ENCODE measurements at places on chromosomes 1 and 21.
A peak's percentile ranks its signal among the peaks of the same experiment; 100 is the strongest.

DNA sequence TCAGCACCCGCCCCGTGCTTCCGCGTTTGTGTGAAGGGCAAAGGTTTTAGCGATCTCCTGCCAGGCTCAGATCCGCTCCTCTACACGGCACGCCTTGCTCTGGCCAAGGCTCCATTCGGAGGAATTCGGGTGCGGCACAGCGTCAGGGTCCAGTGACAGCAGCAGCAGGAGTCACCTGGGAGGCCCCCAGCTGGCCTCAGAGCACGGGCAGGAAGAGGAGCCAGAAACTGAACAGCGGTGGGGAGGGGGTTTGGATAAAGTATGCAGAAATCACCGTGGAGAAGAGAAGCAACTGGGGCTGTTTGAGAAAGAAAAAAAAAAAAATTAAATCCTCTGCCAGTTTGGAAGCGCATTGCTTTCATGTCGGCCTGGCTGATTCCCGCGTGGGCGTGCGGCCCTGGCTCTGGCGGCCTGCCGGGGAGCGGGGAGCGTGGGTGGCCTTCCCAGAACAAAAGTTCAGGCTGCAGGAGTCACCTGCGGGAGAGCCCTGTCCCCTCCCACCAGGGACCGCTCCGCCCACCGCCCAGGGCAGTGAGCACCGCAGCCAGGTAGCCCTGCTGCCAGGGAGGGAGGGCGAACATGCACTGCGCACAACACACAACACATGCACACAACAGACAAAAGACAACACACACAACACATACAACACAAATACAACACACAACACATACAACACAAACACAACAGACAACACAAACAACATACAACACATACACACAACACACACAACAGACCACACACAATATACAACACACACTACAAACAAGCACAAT lies 107.6 kb downstream of the ETS2 start:
- peak; percentile 77 for DNase-seq

DNA sequence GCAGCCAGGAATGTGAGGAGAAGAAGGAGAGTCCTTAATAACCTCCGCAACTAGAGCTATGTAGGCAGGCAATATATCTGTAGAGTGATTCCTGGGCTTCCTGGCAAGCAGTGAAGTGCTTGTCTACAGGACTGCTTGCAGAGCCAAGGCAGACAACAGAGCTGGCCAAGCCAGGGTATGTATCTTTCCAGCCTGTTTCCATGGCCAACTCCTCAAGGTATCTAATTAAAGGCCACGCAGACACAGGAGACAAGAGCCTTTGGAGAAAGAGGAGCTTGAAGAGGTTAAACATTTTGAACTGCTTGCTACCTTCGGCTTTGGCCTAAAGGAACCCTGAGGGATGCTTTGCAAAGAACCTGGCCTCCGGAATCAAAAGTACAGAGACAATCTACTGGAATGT lies 137.4 kb downstream of the PIGK start:
- DNase-seq, result no peak

DNA sequence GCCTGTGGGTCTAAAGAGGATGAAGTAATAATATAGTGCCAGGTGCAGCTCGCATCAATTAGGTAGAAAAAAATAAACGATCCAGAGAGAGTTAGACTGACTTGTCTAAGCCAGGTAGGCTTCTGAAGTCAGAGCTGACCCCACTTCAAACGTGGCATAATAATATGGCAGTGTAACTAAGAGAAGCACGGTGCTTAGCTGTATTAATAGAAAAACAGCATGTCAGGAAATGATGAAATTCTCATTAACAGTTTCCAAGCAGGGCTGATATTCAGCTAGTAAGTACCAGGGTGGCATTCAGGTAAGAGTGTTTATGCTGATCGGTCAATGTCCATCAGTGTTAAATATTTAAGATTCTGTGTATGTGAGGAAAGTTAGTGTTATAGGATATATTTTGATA lies 145.8 kb upstream of the SAMSN1 start:
- DNase-seq, result no peak

- no peak for DNase-seq
Measured at GRCh38 chr21:30271156-30271555, 11.6 kb downstream of the KRTAP24-1 start.

DNA sequence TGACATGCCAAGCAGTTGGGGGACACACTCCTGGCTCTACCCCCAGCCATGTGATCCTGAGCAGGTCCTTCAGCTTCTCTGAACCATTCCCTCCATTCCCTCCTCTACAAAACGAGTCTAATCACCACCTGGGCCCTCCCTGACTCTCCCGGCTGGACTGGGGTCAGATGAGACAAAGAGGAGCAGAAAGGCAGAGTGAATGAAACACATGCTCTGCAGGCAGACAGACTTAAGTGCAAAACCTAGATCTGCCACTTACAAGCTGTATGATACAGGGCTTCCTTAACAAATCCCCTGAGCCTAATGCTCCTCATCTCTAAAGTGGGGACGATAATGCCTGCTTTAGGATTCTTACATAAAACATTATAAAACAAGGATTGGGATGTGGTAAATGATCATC lies 17.3 kb downstream of the RIMS3 start:
- DNase-seq, result no peak

DNA sequence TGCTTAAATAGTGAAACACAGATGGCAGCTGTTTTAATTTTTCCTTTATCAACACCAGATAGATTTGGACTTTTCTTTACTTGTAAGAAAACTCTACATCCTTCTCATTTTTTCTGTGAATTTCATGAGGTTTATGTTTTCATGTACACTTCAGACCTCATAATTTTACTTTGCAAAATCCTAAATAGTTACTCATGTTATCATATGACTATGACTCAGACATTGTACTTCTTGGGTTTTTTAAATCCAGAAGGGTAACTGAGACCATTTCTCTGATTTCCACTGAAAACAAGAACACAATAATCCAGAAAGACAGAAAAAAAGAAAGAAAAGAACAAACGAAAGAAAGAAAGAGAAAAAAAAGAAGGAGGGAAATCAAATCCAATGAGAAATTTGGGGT lies 1021.6 kb downstream of the NCAM2 start:
- DNase-seq, result no peak

GRCh38 chr1:156399355-156400125 lies 30.5 kb downstream of the RHBG start:
- no peak for DNase-seq

Data from NCI-H2107 (cell line).